NCI-H774 (cell line): ENCODE measurements at places on chromosomes 2 and 18.

DNA sequence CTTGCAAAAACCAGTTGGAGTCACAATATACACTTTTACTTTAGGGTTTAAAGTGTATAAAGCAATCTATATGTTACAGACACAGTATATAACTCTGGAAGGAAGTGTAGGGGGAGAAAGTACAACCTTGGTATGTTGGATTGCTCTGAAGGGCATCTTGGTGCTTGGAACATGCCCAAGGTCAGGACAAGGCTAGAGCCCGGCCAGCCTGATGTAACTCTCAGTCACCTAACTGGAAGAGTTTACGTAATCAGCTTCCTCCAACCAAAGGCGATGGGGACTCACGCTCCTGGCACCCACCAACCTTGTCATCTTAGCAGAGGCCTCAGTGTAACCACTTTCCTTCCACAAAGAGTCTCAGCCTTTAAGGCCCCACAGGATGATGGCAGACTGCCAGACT, 181.1 kb upstream of the ACAA2 start:
- no peak for DNase-seq

- no peak for DNase-seq
Observed at GRCh38 chr18:10201226-10201625, 253.2 kb upstream of the APCDD1 start.

DNA sequence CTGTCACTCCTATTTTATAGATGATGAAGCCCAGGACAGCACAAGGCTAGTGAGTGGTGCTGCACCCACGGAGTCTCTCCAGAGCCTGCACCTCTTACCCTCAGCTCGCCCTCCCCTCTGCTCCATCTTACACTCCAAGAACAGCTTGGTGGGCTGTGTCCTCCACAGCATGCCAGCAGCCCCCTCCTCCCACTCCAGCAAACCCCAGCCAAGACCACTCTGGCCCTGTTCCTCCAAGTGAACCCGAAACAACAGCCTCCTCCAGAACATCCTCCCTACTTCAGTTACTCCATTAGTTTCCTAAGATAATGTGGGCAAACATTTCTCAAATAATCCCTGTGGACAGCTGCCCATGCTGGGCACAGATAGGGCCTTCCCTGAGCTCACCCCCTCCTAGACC, 62.7 kb upstream of the KLF7 start:
- no peak for DNase-seq

- DNase-seq, result no peak
Observed at GRCh38 chr2:53770264-53770663, 2.7 kb downstream of the CHAC2 start.

GRCh38 chr2:160124571-160124970, 62.2 kb upstream of the PLA2R1 start:
- DNase-seq, result no peak
